ENCODE measurements at places on chromosomes 2 and 18.

- no peak for DNase-seq
These were observed 19.6 kb upstream of the PTMA start for GRCh38 chr2:231688719-231689118.

- no peak for DNase-seq
These were observed 73.3 kb upstream of the ATIC start for GRCh38 chr2:215238485-215239098.

GRCh38 chr2:145460112-145460511 lies 940.2 kb upstream of the ZEB2 start:
- DNase-seq: no peak

DNA sequence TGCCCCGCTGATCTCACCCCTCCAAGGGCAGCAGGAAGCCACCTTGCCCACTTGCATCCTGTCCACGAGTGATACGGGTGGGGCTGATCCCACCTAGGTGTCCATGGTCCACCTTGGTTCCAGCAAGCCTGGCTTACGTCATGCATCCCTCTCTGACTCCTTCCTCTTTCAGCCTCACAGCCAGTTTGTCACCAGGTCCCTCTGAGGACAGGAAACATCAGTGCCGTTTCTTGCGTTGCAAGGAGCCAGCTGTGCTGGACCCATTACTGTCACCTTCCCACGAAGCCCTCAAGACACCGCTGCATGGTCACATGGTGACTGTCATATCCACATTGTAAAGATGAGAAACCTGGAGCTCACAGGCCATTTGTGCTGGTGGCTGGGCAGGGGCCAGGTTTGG lies 34.8 kb upstream of the TWIST2 start:
- DNase-seq: no peak

DNA sequence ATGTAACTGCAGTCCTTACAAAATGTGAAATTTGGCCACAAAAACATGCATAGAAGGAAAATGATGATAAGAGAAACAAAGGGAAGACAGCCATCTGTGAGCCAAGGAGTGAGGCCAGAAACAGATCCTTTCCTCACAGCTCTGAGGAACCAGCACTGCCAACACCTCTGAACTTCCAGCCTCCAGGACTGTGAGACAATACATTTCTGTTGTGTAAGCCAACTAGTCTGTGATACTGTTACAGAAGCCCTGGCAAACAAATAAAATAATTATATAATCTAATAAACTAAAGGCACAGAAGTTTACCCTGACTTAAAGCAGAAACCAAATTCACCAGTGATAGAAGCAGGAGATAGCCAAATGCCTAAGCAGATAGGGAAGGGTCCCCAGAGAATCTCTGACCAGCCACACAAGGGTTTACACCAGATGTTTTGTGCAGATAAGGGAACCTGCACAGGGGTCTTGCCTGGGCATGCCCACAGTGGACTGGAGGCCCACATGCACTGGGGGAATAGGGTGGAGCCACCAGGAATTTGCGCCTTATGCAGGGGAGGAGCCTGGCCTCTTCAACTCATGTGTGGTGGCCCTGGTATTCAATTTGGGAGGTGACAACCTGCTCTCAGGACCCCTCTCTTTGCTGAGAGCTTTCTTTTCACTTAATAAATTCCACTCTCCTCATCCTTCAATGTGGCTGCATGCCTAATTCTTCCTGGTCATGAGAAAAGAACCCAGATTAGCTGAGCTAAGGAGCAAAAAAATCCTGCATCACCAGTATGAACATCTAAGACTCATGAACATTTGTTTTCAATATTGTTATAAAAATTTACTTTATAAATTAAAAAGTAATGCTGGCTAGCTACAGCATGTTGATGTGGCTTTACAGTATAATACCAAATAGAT lies 3.8 kb upstream of the GCC2 start:
- no peak for DNase-seq

- DNase-seq: peak; percentile 24
These were observed 77.0 kb upstream of the CERS6 start for GRCh38 chr2:168378960-168379669.

DNA sequence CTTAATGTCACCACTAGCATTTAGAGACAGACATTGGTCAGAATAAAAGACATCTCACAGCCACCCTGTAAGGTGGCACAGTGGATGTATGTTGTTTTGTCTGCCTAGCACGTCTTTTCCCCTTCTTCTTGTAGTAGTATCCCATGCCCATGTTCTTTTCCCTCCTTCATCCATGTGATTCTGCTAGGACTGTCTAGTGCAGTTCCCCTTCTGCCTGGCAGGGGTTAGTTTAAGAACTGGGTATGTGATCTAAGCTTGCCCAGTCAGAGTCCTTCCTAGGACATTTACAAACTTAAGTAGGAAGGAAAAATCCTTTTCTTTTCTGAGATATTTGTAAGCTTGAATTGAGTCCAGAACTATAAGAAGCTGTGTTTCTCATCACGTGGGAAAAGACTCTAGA lies 172.3 kb downstream of the BABAM2 start:
- DNase-seq: no peak
